ENCODE measurements at places on chromosomes 13 and 19.
A peak's percentile ranks its signal among the peaks of the same experiment; 100 is the strongest.

DNA sequence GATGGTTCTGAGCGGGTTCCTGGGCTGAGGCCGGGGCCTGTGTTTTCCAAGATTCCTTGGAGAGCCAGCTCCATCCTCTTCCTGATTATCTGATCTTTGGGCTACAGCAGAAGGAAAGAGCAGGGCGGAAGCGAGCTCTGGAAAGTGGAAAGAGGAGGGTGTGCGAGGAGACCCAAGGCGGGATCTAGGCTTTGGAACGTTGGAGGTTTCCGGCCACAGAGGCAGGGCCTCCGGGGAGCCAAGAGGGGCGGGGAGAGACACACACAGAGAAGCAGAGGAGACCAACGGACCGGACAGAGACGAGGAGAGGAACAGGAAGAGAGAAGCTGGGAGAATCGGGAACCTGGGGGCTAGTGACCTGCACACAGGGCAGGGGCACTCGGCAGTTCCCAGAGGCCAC is at the start of gene CLEC11A:
Gene CLEC11A, plus strand, starts transcription at position 296 of the 400 bp plus-strand sequence. CDS start 162 bp downstream, outside the sequence.
- no peak for DNase-seq

DNA sequence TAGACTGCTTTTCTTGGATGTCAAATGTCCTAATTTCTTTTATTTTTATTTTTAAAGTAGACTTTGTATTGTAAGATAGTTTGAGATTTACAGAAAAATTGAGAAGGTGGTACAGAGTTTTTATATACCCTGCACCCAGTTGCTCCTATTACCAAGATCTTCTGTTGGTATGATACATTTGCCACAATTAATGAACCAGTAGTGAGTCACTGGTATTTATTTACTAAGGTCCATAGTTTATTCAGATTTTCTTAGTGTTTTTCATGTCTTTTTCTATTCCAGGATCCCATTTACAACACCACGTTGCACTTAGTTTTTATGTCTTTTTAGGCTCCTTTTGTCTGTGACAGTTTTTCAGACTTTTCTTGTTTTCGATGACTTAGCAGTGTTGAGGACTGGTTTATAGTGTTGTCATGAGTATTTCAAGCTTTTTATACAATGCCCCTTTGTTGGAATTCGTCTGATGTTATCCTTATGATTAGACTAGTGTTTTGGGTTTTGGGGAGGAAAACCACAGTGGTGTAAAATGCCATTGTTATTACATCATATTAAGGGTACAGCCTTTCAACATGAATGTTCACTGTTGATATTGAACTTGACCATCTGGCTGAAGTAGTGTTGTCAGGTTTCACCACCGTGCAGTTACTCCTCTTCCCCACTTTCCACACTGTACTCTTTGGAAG is 35.9 kb downstream of the COG3 start:
- DNase-seq: no peak

- no peak for DNase-seq
These were observed 1.1 kb downstream of the PPP6R1 start for GRCh38 chr19:55257461-55258420.

DNA sequence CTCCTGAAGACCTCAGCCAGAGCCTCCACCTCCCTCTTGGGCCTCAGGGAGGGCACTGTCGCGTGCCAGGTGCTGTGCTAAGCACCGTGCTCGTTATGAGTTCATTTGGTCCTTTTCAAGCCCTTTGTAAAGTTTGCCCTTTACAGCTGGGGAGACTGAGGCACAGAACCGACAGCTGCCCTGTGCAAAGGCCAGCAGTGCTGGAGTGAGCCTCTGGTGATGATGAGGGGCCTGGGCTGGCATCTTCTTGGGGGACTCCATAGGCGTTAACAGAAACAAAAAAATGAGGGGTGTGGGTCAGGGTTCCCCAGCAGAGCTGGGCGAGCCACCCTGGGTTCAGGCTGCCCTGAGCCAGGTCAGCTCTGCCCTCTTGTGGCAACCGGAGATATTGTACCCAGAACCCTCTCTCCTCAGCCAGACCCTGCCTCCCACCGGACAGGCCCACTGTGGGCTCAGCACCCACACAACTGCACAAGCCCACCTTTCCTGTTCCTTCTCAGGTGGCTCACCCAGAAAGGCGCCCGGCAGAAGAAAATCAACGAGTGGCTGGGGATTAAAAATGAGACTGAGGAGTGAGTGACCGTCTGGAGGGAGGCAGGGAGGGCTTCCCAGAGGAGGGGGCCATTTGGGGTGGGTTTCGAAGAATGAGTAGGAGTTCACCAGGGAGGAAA is 5.5 kb upstream of the IFI30 start:
- peak; percentile 61 for DNase-seq

All from right lobe of liver (tissue), 6 donors.